ENCODE measurements at places on chromosomes 13 and 19.
A peak's percentile ranks its signal among the peaks of the same experiment; 100 is the strongest.

GRCh38 chr13:80873589-80873988 is 532.7 kb upstream of the SPRY2 start:
- DNase-seq, result peak; percentile 3

GRCh38 chr13:38283346-38283745 is 66.3 kb upstream of the UFM1 start:
- no peak for DNase-seq

- no peak for DNase-seq
These were observed 417.1 kb downstream of the OLFM4 start for GRCh38 chr13:53445686-53446085.

GRCh38 chr13:78913656-78914055 is 254.7 kb upstream of the OBI1 start:
- no peak for DNase-seq

DNA sequence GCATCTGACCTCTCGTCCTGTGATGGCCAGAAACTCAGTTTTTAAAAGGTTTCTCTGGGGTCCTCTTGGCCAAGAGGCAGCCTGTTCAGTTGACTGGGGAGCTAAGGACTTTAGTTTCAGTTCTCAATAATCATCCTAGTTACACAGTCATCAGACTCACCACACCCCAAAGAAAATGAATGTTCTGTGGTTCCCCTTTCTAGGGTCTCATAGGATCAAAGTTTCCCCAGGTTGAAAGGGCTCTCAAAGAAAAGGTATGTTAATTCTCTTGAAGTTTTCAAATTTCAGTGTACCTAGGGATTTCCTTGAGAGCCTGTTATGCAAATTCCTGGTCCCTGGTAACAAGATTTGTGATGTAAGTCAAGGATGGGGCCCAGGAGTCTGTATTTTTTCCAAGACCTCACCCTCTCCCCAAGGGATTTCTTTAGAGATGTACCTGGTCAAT is 94.9 kb downstream of the FAM216B start:
- DNase-seq, result no peak

DNA sequence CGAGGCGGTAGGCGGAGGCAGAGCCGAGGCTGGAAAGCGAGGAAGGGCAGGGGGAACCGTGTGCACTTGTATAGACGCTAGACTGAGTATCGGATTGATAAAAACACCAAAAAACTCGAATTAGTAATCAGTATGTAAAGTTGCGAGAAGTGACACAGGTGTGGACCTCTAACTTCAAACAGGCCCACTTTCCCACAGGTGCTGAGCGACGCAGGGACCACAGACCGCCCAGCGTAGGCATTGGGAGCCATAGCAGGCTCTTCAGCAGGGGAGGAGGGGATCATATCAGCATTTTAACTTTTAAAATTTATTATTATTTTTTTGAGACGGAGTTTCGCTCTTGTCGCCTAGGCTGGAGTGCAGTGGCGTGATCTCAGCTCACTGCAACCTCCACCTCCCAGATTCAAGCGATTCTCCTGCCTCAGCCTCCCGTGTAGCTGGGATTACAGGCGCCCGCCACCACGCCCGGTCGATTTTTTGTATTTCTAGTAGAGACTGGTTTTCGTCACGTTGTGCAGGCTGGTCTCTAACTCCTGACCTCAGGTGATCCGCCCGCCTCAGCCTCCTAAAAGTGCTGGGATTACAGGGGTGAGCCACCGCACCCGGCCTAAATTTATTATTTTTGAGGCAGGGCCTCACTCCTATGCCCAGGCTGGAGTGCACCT is 574 bp downstream of the VMAC start:
- no peak for DNase-seq

- no peak for DNase-seq
These were observed 62.2 kb downstream of the PEG3 start for GRCh38 chr19:56778351-56778750.

- no peak for DNase-seq
These were observed 97.5 kb downstream of the DIAPH3 start for GRCh38 chr13:60066226-60066625.

DNA sequence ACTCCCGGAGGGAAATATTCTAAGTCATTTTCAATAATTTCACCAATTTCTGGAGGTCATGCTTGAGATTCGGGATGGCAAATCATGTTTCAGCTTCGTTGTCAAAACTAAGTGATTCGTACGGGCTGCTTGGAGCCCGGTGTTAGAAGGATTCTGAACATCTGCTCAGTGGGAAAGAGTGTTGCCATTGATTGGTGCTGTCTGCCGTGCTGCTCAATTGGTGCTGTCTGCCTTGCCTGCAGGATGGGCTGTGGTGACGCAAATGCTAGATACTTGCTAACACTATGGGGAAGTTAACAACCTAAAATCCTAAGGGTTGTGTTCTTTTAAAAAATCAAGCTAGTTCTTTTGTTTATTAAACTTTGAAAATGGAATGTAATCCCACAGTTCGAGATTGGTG is 17.3 kb upstream of the CACNG8 start:
- no peak for DNase-seq

DNA sequence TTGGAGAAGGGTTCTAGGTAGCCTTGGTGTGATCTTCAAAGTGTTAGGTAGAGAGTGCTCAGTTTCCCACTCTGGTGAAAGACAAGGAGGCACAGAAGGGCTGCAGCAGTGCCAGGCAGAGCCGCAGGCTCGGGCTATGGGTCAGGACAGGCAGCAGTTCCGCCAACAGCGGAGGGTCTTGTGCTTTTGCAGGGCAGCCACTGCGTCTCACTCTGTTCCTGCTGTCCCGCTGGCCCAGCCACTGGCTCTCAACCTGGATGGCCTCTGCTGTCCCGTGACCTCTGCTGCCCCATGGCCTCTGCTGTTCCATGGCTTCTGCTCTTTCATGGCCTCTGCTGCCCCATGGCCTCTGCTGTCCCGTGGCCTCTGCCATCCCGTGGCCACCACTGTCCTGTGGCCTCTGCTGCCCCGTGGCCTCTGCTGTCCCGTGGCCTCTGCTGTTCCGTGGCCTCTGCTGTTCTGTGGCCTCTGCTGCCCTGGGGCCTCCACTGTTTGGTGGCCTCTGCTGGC is 175.7 kb downstream of the URI1 start:
- DNase-seq, result no peak

DNA sequence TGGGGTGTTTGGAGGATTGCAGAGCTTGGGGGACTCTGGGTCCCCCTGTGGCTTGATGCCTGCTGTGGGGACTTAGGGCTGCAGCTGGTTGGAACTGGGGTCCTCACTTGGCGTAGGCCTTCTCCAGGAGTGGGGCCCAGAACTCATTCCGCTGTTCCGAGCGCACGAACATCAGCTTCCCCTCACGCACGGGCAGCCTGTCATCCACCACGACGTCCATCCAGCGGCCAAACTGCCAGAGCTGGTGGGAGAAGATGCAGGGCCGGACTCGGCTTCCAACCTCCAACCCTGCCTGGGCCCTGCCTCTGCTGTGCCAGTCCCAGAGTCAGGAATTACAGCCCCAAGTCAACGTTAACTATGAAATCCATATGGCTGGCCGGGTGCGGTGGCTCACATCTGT is 2.6 kb downstream of the CAPN12 start:
- DNase-seq, result no peak

DNA sequence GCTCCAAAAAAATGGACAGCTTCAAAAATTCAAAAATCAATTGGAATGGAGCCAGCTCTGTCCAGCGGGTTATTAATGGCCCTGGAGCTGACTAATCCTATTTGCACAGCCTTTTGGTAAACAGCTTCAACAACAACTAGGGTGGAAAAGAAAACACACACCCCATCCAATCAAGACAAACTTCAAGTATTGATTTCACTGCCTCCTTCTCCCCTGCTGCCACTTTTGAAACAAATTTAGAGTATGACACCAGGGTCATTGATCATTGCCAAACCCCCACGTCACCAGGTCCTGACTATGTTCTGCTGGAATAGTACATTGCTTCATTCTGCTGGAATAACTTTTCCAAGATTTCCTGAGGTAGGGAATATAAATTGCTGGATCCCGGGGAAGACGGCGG is 56.8 kb upstream of the GTF3A start:
- no peak for DNase-seq

GRCh38 chr13:36548129-36548528 is 115.8 kb downstream of the CCNA1 start:
- no peak for DNase-seq

DNA sequence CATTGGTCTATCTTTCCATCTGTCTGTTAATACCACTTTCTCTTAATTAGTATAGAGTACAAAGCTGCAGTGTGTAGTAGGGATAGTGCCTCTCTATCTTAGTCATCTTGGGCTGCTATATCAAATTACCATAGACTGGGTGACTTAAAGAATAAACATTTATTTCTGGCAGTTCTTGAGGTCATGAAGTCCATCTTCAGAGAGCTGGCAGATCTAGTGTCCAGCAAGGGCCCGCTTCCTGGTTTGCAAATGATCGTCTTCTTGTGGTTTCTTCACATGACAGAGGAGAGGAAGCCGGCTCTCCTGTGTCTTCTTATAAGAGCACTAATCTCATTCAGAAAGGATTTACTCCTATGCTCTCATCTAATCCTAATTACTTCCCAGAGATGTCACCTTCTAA is 6.1 kb downstream of the ZNF700 start:
- no peak for DNase-seq

All from stimulated activated CD8-positive, alpha-beta memory T cell treated with anti-CD3 and anti-CD28 coated beads, Interleukin-7, amount 100 ng/mL, for 1 hour (primary cell).